ENCODE measurements at places on chromosomes 6 and 20. TPM values are rescaled to one million over a fixed set of nuclear protein-coding genes. Genes with fewer than 3 reads are reported as not detected.

MOXD1 gene
- total RNA-seq = 15.9 TPM

CFAP206 gene
- total RNA-seq = 2.0 TPM

TRIM10 gene
- total RNA-seq = under 0.01 TPM

GRM4 gene
- total RNA-seq = 3.7 TPM

BTNL2 gene
- not detected for total RNA-seq

THBS2 gene
- total RNA-seq = 6.5 TPM

All from frontal cortex (tissue), 4 donors.